ENCODE measurements at places on chromosomes 16 and 17.

DNA sequence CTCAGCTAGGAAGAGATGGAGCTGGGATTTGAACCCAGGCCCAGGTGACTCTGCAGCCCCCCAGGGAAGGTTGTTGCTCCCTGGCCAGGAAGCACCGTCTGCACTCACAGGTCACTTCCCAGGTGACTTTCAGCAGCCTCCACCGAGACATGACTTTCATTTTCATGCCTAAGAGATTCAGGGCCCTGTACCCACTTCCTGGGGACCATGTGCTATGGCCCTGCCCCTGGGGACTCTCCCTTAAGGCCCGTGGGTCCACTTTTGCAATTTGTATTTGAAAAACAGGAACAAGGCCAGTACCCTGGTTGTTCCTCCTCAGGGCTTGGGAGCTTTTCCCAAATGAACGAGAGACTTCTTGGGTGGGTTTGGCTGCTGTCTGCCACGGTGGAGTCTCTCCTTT lies 191.0 kb downstream of the IRF8 start:
- H3K27me3 ChIP-seq, result no peaks in the 10 kb centered on the region
- H3K4me1 ChIP-seq, result no peaks in the 10 kb centered on the region
- no peak overlapping the region for H3K4me3 ChIP-seq
- peak; percentile 40 for DNase-seq
- H3K36me3 ChIP-seq, result no peaks in the 10 kb centered on the region
- no peak overlapping the region for H3K27ac ChIP-seq

DNA sequence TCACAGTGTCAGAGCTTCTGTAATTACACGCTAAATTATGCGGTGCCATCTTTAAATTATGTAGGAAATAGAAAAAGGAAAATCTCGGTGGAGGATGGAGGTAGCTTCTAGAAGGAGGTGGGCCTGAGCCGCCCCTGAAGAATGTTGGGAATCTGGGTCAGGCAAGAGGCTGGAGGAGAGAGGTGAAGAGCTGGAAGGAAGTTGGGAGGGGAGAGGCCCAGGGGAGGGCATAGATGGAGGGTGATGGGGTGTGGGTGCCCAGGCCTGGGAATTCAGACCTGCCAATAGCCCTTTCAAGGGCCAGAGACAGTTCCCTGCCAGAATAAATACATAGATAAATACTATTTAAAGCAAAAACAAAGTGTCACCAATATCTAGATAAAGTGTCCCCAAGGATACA lies 415.0 kb upstream of the HSBP1 start:
- H3K4me1 ChIP-seq, result no peaks in the 10 kb centered on the region
- H3K36me3 ChIP-seq, result no peaks in the 10 kb centered on the region
- H3K27me3 ChIP-seq, result no peaks in the 10 kb centered on the region
- no peak overlapping the region for H3K4me3 ChIP-seq
- H3K27ac ChIP-seq, result no peak overlapping the region

- no peaks in the 10 kb centered on the region for H3K27me3 ChIP-seq
- no peaks in the 10 kb centered on the region for H3K4me1 ChIP-seq
Measured at GRCh38 chr16:28981517-28981916, 3.3 kb upstream of the LAT start.

DNA sequence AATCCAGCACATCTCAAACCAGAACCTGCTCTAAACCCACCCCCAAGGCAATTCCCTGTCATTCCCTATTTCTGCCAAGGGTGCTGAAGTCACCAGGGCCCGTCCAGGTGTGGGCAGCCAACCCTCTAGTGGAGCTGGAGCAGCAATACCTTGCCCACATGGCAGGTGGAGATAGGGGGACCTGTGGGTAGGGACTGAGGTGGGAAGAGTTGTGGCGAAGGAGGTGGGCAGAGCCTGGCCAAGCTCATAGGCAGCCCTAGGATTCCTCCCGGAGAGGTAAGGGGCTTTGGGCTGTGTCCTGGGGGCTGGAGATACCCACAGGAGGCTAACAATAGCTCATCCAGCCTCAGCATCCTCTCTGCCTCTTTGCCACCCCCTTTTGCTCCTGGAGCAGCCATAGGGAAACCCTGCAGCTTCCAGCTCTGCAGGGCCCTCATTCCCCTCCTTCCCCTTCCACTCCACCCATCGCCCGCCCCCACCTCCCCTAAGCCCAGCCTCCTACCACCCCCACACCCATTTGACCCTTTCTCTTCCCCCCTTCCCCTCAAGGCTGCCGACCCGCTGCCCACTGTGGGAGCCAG lies 30.4 kb upstream of the CRHR1 start:
- H3K36me3 ChIP-seq, result no peaks in the 10 kb centered on the region
- H3K4me1 ChIP-seq, result no peaks in the 10 kb centered on the region
- DNase-seq, result no peak
- no peak overlapping the region for H3K27ac ChIP-seq
- H3K27me3 ChIP-seq, result peaks cover 12% of the 10 kb centered on the region
- no peak overlapping the region for H3K4me3 ChIP-seq

Measured in upper lobe of right lung (tissue), 1 donor.